Fibroblast of skin of right biceps (primary cell): ENCODE measurements at places on chromosomes 4 and X.

- DNase-seq: peak; percentile 68
Observed at GRCh38 chr4:123398853-123399626, 2.4 kb downstream of the SPRY1 start.

- DNase-seq: peak; percentile 38
Observed at GRCh38 chr4:36823199-36823967, 421.2 kb upstream of the NWD2 start.

DNA sequence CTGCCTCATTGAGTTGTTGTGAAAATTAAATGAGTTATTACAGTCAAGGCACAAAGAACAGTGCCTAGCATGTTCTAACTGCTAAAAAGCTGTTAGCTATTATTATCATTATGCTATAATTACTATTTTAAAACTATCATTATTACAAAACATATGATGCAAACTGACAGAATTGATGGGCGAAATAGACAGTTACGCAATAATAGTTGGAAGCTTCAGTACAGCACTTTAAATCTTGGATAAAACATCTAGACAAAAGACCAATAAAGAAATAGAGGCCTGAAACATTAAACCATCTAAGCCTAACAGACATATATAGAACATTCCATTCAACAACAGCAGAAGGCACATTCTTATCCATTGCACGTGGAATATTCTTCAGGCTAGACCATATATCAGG, 73.0 kb downstream of the TAB3 start:
- DNase-seq: no peak

GRCh38 chr4:7020290-7020689, 22.9 kb upstream of the TADA2B start:
- DNase-seq: no peak

DNA sequence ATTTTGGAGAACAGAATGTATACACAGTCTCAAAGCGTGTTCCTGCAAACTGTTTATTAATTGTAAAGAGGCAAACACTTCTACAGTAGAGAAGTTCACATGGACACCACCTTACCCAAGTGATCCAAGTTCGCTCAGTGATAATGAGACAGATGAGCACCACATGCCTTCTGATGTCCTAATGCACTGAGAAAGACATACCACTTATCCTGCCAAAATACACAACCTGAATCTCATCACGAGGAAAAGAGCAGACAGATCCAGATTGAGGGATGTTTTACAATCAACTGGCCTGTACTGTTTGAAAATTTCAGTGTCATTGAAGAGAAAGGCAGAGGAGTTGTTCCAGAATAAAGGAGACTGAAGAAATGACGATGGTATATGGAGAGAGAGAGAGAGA, 12.4 kb downstream of the PPEF1 start:
- DNase-seq: no peak

DNA sequence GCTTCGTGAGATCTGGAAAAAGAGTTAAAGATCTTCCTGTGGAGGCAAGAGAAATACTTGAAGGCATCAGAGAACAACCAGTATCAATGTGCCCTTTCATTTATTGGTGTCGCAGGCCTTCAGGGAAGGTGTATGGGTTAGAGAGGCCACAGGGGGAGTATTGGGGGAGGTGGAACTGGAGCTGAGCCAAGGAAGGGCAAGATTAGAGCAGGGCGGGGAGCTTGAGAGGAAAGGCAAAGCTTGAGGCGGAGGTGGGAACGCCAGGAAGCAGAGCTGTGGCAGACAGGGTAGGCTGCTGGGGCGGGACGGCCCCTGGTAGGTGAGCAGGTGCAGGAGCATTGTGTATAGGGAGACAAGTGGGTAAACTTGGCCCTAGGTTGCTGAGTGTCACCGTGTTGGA, 329.9 kb downstream of the ARHGAP10 start:
- no peak for DNase-seq

GRCh38 chrX:48917139-48918001, 1.5 kb downstream of the PIM2 start:
- peak; percentile 86 for DNase-seq

GRCh38 chrX:139826065-139827044, 106.5 kb downstream of the ATP11C start:
- peak; percentile 88 for DNase-seq

GRCh38 chr4:6495296-6495590, 22.8 kb upstream of the PPP2R2C start:
- DNase-seq: no peak

GRCh38 chrX:153900831-153901752, 3.4 kb upstream of the AVPR2 start:
- DNase-seq: peak; percentile 85

- DNase-seq: no peak
Observed at GRCh38 chr4:7432531-7433375, 2.0 kb downstream of the PSAPL1 start.

DNA sequence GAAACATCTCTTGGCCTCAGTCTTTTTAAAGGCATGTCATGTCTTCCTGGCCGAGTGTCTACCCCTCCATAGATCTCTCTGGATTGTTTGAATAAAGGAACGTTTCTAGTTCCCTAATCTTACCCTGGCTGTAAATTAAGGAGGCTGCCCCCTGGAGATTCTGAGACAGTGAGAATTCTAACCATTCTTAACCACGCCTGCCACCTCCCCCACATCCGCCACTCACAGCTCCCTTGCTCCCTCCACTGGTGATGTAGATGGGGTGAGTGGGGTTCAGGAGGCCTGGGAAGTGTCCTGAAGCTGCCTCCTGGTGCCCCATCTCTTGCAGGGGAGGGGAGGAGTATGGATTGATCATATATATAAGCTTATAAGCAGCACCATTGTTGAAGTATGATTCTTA, 48.0 kb upstream of the TRIM2 start:
- DNase-seq: peak; percentile 66

GRCh38 chrX:123088331-123088730, 95.7 kb upstream of the GRIA3 start:
- no peak for DNase-seq

DNA sequence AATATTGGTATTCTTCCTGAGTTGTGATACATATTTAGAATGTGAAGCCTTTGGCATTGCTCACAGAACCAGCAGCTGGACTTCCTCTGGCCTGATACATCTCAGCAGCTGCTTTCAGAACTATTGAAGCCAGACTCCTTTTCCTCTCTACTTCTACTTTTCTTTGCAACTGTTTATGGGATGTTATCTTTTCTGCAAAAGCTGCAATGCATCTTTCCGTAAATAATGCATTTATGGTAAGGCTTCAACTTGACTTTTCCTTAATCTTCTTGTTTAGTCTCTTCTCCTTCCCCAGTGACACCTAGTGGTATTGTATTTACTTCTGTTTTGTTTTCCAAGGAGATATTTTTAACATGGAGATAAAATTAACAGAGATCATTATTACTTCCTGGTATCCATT, 1548.7 kb downstream of the PCDH7 start:
- no peak for DNase-seq

DNA sequence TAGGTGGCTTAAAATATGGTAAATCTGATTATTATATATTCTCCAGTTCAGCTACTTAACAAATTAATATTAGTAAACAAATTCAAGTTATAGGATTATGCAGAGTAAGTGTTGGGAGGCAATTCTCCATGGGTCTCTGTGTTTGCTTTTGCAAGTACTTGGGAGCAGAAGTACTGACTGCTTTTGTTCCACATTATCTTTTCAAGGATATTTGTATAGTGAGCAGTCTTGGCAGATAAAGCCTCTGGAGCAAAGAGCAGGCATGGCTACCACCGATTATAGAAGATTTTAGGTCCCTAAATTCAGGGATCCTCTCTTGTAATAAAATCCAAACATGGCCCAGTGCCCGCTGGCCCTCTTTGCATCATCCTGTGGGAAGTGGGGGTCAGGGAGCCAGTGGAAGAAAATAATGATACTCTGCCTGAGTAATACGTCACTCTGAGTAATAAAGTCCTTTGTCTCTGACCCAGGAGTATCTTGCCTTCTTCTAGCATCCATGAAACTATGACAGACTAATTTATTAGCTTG, 23.2 kb downstream of the NDNF start:
- DNase-seq: peak; percentile 16
